ENCODE measurements at places on chromosomes 16 and 17. TPM values are rescaled to one million over a fixed set of nuclear protein-coding genes. Genes with fewer than 3 reads are reported as not detected.

Gene TBC1D3C
- total RNA-seq = not detected

Gene CHD9NB
- total RNA-seq = 0.78 TPM

Gene HEATR9
- not detected for total RNA-seq

Gene RAB34
- 10.6 TPM for total RNA-seq

Gene DYNLL2
- total RNA-seq = 41.2 TPM

Gene EZH1
- 23.2 TPM for total RNA-seq

Gene TMC7
- total RNA-seq = 2.8 TPM

Gene CX3CL1
- 2.5 TPM for total RNA-seq

Gene ST6GALNAC1
- 1.7 TPM for total RNA-seq

Gene RAPGEFL1
- 17.0 TPM for total RNA-seq

Gene CDRT15L2
- total RNA-seq = not detected

Gene NACA2
- not detected for total RNA-seq

Gene LIMD2
- 15.0 TPM for total RNA-seq

Gene FAM222B
- total RNA-seq = 2.7 TPM

Gene C17orf100
- 2.3 TPM for total RNA-seq

Gene CCL18
- total RNA-seq = not detected

Gene TAT
- total RNA-seq = 0.31 TPM

Gene CORO6
- 0.47 TPM for total RNA-seq

Gene C17orf67
- 1.9 TPM for total RNA-seq

Gene NLGN2
- total RNA-seq = 9.2 TPM

Data from occipital lobe (tissue), 3 donors.